Hematopoietic multipotent progenitor cell (in vitro differentiated cells): ENCODE measurements at places on chromosomes 12 and 14. TPM values are rescaled to one million over a fixed set of nuclear protein-coding genes. Genes with fewer than 3 reads are reported as not detected.

DNA sequence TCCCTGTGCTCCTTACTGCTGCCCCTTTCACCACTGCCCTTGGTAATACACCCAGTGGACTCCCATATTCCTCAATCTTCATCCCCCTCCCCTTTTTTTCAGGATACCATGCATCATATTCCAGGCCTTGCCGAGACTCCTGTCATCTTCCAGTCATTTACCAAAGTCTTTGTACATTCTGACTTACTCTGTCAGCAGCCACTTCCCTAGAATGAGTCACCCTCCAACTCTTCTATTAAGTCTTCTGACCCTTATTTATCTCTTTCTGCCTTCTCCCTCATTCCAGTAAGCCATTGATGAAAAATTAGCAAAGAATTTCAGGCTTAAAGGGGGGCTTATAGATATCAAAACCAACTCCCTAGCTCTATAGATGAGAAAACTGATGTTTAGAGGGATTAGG lies 128.0 kb downstream of the STXBP6 start:
- no peak for DNase-seq

GRCh38 chr12:105317942-105318621 lies 12.4 kb upstream of the C12orf75 start:
- DNase-seq = no peak

GRCh38 chr14:20429801-20430669 lies 5.9 kb downstream of the KLHL33 start:
- peak; percentile 14 for DNase-seq

GRCh38 chr12:116282371-116283286 lies 5.1 kb upstream of the MED13L start:
- DNase-seq = no peak

DNA sequence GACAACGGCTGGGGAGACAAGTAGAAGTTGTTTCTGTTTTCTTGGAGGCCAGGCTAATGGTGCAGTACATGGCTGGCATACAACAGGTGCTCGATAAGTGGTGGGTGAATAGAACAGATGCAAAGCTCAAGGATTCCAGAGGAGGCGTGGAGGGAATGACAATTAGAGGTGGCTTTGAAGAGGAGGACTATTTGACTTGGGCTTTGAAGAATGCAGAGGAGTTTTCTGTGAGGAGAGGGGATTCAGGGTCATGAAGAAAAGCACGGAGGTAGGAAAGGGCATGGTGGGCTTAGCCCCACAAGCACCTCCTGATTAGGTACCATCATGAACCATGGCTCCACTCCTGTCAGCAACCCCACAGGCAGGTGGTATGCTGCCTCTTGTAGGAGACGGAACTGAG lies 142.3 kb downstream of the RBM19 start:
- DNase-seq = no peak

- DNase-seq = no peak
Observed at GRCh38 chr14:55157080-55157479, 28.0 kb downstream of the LGALS3 start.

DNA sequence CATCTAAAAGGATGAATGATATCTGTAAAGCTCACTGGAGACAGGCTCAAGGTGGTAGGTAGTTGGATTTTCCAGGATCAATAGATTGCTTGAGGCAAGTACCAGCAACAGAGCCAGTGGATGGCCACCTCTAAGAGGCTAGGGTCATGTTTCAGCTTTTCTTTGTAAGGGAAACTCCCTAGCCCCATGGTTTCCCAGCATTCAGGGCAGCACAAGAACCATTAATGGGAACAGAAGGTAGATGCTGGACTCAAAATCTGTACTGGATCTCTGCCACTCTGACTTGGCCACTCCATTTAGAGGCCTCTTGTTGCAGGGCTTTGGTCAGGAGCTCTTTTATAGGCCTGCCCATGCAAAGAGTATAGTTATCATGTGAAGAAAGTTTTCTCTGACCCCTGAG lies 76.1 kb upstream of the DYRK2 start:
- no peak for DNase-seq

GRCh38 chr12:26378711-26379110 lies 183.3 kb downstream of the SSPN start:
- no peak for DNase-seq

- DNase-seq = no peak
Observed at GRCh38 chr12:68532204-68532886, 78.4 kb upstream of the RAP1B start.

DNA sequence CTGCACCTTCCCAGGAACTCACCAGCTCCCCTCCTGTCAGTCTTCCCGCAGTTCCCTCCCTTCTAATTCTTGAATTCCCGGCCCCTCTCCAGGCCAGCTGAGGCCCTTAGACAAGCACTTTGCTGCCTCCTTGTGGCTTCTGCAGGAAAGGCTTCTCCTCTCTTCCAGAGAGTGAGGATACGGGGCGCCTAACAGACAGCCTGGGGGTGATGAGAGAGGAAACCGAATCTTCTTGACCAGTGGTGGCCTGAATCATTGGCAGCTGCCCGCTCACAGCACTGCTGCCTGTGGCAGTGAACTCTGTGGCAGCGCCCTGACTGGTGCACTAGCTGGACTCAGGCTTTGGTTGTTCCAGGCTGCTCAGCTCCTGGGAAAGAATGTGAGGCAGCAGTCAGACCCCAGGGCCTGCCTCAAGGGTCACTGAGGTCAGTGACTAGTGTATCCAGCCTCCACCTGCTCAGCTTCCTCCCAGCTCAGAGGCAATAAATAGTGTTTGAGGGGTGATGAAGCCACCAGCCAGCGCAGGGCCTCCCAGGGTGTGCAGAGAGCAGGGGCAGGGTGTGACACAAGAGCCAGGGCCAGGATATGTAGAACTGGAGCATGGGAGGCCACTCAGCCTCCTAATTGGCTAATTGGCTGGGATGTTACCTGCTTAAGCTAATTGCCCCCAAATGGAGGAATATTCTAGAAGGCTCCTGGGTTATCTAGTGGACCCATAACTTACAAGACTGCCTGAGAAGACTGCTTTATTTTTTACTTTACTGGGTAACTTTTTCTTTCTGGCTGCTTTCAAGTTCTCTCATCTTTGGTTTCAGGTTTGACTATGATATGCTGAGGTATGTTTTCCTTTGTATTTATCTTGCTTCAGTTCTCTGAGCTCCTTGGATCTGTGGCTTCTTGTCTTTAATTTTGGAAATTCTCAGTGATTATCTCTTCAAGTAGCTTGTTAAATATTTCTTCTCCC lies 12.9 kb upstream of the MCRS1 start:
- peak; percentile 40 for DNase-seq

GRCh38 chr12:24903329-24904088 lies 45.4 kb downstream of the BCAT1 start:
- peak; percentile 67 for DNase-seq

- no peak for DNase-seq
Observed at GRCh38 chr12:125503128-125503527, 437.9 kb downstream of the AACS start.

DNA sequence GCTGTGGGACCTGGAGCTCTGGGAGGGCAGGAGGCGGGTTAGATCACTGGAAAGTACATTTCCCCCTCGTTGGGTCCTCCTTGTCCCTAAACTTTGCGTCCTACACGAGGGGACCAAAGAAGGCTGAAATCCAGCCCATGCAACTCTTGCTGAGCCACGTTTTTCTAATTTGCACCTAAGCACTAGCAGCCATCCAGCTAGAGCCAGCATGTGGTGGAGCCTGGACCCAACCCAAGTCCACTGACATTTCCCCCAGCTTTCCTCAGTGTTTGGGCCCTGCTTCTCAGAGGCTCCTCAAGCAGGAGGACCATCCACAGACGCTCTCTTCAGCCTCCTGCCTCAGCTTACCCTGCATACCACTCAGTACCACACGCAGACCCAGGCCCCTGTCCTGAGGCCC lies 49.7 kb downstream of the TSPAN11 start:
- no peak for DNase-seq

DNA sequence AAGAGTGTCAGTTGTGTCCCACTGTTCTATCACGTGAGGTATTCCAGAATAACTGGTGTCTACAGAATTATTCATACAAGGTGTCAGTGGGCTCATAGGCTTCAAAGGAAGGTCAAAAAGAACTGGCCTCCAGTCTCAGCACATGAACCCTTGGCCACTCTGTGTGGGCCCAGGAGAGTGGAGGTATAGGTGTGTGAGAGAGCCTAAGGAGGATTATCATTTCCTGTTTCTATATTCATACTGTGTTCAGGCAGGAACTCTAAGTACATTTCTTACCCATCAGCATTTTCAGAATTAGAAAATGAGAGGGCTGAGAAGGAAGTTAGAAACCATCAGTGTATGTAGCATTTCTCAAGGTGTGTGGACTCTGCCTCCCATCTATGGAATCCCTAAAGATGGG lies 87.0 kb downstream of the BTG1 start:
- no peak for DNase-seq

GRCh38 chr14:102138535-102138934 lies 1.2 kb upstream of the WDR20 start:
- DNase-seq = no peak

DNA sequence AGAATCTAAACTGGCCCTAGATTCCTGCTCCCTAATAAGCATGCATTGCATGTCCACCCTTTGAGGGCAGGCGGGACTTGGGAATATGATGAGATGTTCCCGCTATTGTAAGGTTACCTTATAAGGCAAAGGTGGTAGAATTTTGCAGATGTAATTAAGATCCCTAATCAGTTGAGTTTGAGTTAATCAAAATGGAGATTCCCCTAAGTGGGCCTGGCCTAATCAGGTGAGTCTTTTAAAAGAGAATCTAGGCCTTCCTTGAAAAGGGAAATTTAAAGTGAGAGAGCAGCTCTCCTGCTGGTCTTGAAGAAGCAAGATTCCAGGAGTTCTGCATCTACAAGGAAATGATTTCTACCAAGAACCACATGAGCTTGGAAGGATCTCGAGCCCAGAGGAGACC lies 83.4 kb downstream of the DICER1 start:
- no peak for DNase-seq

DNA sequence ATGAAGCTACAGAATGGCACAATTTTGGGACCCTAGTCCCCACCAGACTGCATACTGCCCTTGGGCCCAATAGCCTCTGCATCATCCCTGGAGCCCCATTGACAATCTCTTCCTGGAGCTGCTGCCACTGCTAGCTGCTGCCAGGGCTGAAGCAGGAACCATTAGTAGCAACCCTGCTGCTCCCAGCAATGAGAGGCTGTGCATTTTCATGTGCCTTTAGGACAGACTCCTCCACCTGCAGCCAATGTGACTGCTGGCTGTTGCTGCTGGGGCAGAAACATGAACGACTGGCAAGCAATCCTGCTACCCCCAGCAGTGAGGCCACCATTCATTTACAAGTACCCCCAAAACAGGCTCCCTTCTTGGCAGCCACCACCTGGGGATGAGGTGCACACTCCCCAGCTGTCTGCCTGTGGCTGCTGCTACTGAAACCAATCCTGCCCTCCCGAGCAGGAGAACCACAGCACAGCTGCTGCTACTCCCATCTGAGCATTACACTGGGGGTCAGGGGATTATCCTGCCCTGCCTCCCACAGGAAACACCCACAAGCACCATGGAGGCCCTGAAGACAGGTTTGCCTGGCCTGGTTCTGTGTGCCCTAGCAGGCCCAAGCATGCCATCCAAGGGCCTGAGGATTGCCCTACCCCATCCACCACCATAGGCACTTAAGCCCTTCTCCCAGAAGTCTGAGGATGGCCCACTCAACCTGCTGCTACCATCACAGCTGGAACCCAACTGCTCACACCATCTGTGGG lies 181.0 kb downstream of the MYRFL start:
- DNase-seq = no peak

GRCh38 chr12:132604151-132604618 lies 6.2 kb downstream of the LRCOL1 start:
- DNase-seq = no peak

GRCh38 chr12:8950702-8951478 lies 1.4 kb upstream of the M6PR start:
- peak; percentile 55 for DNase-seq

DNA sequence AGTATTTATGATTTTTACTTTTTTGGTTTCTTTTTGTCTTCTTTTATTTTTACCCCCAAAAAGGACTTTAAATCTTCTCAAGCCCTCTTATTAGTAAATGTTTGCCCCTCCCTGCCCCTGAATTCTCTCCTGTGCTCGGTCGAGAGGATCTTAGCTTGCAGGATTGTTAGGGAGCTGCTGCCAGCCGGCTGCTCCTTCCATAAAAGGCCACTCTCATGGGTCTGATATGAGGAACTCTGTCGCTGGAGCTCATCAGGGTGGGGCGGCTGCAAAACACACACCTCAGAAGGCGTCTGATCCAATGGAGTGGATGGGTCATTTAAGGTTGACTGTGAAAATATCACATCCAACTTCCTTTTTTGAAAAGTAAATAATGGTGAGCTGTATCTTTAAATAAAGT lies 8.5 kb downstream of the LTBR start:
- no peak for DNase-seq

Gene KRT80
- total RNA-seq = under 0.01 TPM

Gene SMCO3
- total RNA-seq = not detected
